Thymus (tissue), 14 donors: ENCODE measurements at places on chromosomes 16 and 17. TPM values are rescaled to one million over a fixed set of nuclear protein-coding genes. Genes with fewer than 3 reads are reported as not detected.

DNA sequence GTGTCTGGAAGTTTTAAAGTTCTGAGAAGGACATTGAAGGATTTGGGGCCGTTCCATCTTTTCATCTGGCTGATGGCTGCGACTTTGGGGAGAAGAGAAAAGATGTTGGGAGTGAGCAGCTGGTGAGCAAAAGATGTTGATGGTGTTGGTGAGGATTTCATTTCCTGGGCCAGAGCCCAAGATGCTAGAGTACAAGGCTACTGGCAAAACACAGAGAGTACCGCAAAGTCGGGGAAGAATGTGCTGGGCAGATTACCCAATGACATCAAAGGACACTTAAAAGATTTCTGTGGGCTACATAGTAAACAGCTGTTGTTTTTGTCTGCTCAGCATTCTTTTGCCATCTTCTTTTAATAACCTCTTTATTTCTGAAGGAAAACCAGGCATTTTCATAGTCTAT, 49.4 kb upstream of the GAS7 start:
- H3K36me3 ChIP-seq = no peaks in the 10 kb centered on the region
- H3K27ac ChIP-seq = no peak overlapping the region
- no peak for DNase-seq
- H3K4me3 ChIP-seq = no peak overlapping the region
- H3K27me3 ChIP-seq = no peaks in the 10 kb centered on the region
- no peaks in the 10 kb centered on the region for H3K4me1 ChIP-seq

- no peaks in the 10 kb centered on the region for H3K36me3 ChIP-seq
- H3K27me3 ChIP-seq = no peaks in the 10 kb centered on the region
- no peak overlapping the region for H3K27ac ChIP-seq
- no peaks in the 10 kb centered on the region for H3K4me1 ChIP-seq
Observed at GRCh38 chr17:70047619-70048419, 27.2 kb upstream of the KCNJ16 start.

DNA sequence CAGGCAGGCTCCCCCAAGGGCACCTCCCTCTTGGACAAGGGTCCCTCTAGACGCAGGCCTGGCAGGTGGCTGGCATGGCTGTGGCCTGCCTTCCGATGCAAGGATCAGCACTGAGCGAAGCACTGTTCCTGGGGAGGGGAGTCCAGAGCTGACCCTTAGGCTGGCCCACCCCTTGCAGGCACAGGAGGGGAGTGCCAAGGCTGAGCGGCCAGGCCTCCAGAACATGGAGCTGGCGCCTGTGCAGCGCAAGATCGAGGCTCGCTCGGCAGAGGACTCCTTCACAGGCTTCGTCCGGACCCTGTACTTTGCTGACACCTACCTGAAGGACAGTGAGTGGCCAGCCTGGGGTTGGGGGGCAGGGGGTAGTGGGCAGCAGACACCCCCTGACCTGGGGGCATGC, 16.8 kb upstream of the MYO15B start:
- no peaks in the 10 kb centered on the region for H3K4me1 ChIP-seq
- no peak for DNase-seq
- no peak overlapping the region for H3K27ac ChIP-seq
- H3K36me3 ChIP-seq = no peaks in the 10 kb centered on the region
- no peak overlapping the region for H3K4me3 ChIP-seq

SHCBP1 gene
- total RNA-seq = 11.1 TPM
